Hematopoietic multipotent progenitor cell treated with erythropoietin and hydrocortisone succinate and interleukin-3 and kit ligand, for 6 days (in vitro differentiated cells): ENCODE measurements at places on chromosomes 6 and 20.

- DNase-seq, result peak; percentile 69
Measured at GRCh38 chr6:159053781-159054398, 9.1 kb upstream of the TAGAP start.

GRCh38 chr6:2245877-2246863 is 765 bp upstream of the GMDS start:
- peak; percentile 65 for DNase-seq

DNA sequence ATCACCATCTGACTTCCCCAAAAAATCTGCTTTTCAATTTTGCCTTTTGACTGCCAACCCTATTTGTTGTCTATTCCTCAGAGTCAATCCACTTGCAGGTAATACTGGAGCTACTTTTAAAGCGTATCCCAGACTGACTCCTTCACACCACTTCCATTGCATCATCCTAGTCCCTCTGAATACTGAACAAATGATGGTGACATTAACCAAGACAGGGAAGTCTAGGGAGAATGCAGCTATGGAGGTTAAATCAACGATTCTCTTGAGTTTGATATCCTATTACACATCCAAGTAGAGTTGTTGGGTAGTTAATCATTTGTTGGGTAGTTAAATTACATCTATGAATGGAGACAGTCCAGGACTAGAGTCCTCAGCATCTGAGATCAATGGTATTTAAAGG is 2.0 kb downstream of the OGFRL1 start:
- DNase-seq, result no peak

GRCh38 chr20:35296101-35296554 is 3.9 kb upstream of the FAM83C start:
- DNase-seq, result no peak

GRCh38 chr6:106363401-106364138 is 3.1 kb downstream of the CRYBG1 start:
- DNase-seq, result no peak

- DNase-seq, result peak; percentile 22
Measured at GRCh38 chr20:9071976-9072726, 3.3 kb downstream of the PLCB4 start.

GRCh38 chr20:62043131-62043914 is 22.4 kb downstream of the TAF4 start:
- no peak for DNase-seq

- DNase-seq, result peak; percentile 73
Measured at GRCh38 chr6:87391334-87391733, 16.4 kb upstream of the CFAP206 start.

DNA sequence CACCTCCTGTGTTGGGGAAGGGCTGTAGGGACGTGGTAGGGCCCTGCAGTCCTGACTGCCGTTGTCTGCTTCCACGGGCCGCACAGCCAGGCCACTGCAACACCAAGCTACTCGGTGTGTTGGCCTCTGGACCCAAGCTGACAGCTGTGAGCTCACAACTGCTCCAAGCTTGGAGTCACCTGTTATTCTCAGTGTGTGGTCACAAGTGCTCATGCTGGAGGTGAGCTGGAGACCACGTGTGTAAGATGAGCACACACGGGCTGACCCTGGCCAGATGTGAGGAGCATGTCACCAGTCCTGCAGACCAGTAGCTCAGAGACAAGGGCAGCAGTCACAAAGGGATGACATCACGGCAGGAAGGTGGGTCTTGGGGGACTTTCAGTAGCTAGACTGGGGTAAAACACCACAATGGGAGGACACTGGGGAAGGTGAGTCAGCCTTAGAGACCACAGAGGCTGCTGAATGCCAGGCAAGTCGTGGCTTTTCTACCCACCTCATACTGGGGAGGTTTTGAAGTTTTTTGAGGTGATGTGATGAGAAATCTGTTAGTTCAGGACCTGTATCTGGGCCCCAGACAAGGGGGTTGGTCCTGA is 87.3 kb downstream of the FAM120B start:
- DNase-seq, result no peak

- DNase-seq, result peak; percentile 8
Measured at GRCh38 chr6:110315869-110316398, 42.2 kb downstream of the METTL24 start.

GRCh38 chr6:120873125-120873865 is 461.0 kb downstream of the TBC1D32 start:
- DNase-seq, result no peak

DNA sequence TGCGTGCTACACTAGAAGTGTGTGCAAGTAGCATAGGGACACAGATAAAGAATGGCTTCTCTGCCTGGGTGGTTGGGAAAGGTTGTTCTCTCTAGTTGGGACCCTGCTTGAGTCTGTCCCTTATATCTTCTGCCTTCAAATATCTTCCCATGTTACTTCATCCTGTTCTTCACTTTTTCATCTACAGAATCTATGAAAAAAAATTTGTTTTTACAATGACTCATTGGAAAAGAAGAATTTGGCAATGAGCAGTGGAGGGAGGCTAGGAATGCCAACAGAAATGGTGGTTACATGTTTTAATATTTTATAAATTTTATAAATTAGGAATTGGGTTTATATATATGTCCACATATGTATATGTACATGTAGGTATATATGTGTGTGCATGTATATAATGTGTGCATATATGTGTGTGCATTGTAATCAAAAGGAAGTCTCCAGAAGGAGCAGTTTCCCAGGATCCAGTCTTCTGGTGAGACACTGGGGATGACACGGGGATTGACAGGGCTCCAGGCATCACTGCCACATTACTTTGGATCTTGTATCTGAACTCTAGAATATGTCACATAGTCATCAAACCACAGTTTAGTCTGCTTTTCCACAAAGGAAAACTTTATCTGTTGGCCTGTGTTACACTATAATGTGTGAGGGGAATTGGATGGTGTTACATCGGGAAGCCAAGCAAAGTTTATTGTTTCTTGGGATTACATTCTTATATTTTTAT is 75.3 kb upstream of the RIPOR2 start:
- no peak for DNase-seq

GRCh38 chr20:57464642-57465211 is 60.2 kb downstream of the CTCFL start:
- DNase-seq, result peak; percentile 64

DNA sequence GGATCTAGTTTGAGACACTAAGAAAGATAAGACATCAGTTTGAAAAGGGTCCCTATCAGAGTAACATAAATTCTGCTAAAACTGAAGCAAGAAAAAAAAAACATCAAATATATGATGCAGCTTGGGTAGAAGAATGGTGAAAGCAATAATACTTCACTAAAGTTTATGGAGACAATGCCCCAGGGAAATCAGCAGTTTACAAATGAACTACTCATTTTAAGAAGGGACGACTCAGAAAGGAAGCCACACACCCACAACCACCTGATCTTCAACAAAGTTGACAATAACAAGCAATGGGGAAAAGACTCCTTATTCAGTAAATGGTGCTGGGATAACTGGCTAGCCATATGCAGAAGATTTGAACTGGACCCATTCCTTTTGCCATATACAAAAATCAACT is 143.5 kb downstream of the TPBG start:
- DNase-seq, result no peak

DNA sequence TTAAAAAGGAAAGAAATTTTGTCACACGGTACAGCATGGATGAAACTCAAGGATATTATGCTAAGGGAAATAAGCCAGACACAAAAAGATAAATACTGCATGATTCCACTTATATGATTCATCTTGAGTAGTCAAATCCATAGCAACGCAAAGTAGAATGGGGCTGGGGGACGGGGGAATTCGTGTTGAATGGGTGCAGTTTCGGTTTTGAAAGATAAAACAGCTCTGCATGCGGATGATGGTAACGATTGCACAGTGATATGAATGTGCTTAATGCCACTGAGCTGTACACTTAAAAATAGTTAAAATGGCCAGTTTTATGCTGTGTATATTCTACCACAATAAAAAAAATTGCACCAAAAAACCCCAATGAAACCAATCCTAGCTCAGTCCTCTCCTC is 52.9 kb upstream of the SIRPA start:
- no peak for DNase-seq

- peak; percentile 46 for DNase-seq
Measured at GRCh38 chr6:53734473-53735299, 60.1 kb upstream of the LRRC1 start.

GRCh38 chr6:31055441-31055840 is 45.2 kb downstream of the MUC22 start:
- no peak for DNase-seq

DNA sequence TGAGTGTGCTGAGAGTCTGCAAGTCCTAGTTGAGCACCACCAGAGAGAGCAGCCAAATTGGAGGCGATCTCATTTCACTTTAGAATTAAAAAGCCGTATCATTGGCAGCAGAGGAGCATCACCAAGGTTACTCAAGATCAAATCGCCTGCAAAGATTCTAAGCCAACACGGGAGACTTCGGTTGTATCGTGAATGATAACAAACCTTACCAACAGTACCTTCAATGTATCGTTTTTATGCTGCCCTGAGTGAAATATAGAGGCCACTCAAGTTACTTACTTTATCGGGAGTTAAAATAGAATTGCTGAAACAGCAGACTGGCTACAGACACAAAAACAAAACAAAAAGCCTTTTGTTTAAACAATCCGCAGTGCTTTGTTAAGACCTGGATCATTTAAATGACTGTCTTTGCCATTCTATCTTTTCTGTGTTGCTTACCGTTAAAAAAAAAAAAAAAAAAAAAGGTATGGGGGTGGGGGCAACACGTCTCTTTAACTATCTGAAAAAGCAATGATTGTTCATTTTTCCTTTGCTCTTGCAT is 14.2 kb downstream of the NHSL1 start:
- DNase-seq, result no peak

DNA sequence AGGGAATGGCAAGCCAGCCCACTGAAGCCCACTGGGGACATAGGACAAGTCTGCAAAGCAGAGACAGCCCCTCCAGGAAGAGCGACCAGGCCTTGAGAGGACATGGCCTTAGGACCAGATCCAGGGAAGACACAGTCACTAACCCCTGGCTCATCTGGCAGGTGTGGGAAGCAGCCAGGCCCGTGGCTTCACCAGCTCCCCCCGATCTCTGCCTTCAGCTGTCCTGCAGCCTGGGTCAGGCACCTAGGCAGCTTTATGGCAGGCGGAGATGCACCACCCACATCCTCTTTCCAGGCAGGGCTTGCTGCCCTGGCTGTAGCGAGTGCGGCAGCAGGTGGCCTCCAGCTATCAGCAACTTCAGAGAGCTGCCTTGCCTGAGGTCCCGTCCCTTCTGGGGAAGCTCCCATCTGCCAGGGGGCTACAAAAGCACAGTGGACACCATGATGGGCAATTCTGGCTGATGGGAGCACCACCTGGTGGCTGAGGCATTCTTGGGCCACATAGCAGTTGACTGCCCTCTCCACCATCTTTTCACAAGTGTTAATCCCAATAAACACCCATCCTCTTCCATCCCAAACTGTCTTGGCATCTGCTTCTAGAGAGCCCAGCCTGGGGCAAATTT is 85.8 kb downstream of the DZANK1 start:
- DNase-seq, result no peak

DNA sequence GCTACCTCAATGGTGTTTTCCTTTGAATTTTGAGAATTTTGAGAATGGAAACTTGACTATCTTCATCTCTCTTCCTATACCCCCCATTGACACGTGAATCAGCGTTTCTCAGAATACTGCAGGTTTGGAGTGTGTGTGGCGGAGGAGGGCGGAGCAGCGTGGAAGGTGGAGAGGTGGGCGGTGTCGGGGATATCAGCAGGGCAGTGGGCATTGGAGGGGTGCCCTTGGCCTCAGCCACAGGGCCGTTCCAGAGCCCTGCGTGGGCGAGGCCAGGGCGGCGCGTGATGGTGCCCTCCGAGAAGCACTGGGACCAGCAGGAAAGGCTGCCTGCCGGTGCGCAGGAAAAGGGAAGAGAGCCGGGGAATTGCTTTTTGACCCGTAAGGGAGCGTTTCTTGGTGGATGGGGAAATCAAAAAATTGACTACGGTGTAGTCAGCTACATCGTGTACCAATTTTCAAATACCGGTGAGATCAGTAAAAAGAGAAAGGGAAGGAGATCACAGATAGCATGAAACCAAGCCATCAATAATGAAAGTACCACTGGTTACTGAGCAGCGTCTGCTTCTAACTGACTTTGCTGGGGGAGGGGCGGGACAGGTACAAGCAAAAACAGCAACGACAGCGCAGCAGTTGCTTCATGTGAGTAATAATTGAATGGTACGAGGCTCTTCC is 82.7 kb upstream of the DUSP22 start:
- DNase-seq, result no peak

DNA sequence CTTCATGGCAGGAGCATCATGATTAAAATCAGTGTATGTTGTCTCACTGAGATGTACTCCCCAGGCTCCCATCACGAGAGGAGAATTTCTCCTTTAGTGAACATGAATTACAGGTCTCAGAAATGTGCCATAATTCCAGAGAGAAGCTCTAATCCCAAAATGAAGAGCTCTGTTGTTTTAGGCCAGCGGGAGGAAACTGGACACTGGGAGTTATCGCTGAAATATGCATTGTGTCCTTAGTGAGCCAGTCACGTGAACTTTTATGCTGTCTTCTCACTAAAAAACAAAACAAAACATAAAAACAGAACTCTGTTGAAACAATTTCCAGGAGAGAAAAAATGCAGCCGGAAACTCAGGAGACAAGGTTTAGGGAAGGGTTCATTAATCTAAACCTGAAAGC is 315.7 kb upstream of the NT5E start:
- DNase-seq, result no peak

GRCh38 chr6:38175786-38176185 is 356.3 kb downstream of the ZFAND3 start:
- no peak for DNase-seq

DNA sequence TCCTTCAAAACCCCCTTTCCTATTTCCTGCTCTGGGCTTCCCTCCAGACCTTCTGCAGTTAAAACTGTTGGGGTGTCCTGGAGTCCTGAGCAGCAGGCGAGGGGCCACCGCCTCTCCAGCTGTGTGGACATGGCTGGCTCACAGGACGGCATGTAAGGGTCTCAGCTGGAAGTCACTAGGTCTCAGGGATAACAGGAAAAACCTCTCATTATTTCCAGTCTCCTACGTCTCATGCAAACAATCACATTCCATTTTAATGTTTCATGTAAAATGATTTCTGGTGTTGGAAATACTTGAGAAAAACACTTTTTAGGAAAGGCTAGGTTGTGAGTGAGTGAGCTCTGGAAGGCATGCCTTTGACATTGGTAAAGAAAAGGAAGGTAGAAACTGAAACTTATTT is 158.7 kb downstream of the SCML4 start:
- DNase-seq, result no peak

DNA sequence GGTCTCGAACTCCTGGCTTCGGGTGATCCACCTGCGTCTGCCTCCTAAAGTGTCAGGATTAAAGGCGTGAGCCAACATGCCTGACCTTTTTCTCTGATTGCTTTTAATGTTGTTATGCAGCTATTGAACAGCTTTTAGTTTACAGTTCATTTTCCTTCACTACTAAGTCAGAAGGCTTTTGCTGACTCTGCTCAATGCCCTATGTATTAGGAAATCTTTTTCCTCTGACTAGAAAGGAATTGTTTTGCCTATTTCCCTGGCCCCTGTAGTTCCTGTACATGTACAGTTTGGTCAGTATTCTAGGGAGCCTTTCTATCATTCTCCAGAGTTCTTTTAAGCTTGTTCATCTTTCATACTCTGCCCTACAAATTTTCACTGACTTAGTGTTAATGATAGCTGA is 280.2 kb downstream of the CDKAL1 start:
- no peak for DNase-seq

GRCh38 chr6:56327946-56328727 is 80.8 kb upstream of the COL21A1 start:
- no peak for DNase-seq
